ENCODE measurements at places on chromosomes 16 and 17. TPM values are rescaled to one million over a fixed set of nuclear protein-coding genes. Genes with fewer than 3 reads are reported as not detected.

DNA sequence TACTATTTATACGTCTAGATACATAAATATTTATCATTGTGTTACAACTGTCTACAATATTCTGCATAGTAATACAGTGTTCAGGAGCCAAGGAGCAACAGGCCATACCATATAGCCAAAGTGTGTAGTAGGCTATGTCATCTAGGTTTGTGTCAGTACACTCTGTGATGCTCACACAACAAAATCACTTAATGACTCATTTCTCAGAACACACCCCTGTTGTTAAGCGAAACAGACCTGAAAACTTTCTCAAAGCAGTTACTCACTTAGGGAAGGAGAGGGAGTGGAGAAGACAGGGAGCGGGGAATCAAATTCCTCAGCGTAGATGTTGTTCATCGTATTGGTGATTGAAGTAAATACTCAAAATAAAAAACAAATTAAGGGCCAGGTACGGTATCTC is 269.5 kb downstream of the STX8 start:
- no peak overlapping the region for H3K4me3 ChIP-seq
- H3K27me3 ChIP-seq = no peaks in the 10 kb centered on the region

DNA sequence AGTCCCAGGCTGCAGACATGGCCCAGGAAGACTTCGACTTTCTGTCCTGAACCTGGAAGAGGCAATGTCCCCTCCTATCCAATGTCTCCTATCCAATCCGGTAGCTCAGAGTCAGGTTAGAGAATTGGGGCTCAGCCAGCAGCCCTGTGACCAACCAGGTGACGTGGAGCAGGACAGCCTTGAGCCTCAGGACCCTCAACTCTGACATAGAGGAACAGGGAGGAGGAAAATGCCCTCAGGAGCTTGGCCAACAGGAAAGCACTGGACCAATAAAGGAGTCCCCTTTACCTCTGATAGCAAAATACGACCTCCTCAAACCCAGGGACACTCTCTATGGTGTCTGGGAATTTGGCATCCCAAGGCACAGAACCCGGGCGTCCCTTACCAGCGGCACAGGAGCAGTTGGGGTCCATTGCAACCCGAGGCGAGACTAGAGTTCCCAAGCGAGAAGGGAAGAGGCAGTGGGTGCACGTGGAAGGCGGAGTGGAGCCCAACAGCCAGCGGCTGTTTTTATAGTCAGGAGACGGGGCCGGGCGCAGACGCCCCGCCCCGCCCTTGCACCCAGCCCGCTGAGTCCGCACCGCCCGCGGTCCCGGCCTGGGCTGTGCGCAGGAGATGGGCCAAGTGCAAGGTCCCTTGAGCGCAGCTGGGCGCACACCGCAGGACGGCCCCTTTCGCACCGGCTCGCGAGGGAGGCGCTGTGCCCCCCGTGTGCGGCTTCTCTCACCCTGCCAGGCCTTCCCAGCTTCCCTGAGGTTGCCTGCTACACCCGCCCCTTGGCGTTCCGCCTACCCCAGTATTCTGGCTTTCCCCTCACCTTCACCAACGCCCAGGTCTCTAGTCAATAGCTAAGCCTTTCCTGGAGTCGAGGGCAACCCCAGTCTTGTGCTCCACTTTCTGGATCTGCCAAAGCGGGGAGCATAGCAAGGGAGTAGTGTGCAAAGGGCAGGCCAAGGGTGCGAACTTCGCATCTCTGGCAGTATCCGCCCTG is at the start of gene MT1G:
Gene MT1G (minus strand): TSS at position 485 of the 991 bp plus-strand sequence. CDS start 72 bp downstream, at position 413.
- peak within 1 kb of the TSS; percentile 67 for H3K4me3 ChIP-seq
- no peaks in the 10 kb centered on the region for H3K36me3 ChIP-seq
- H3K27ac ChIP-seq = peak within 1 kb of the TSS; percentile 26
- peaks cover 78% of the 10 kb centered on the region for H3K27me3 ChIP-seq
- DNase-seq = peak; percentile 65
- peaks cover 48% of the 10 kb centered on the region for H3K4me1 ChIP-seq

GRCh38 chr16:30535106-30535776 is 583 bp upstream of the ZNF747 start:
- peak overlapping the region; percentile 95 for H3K27ac ChIP-seq

- H3K27me3 ChIP-seq = no peaks in the 10 kb centered on the region
- peaks cover 31% of the 10 kb centered on the region for H3K36me3 ChIP-seq
- peak within 1 kb of the TSS; percentile 96 for H3K4me3 ChIP-seq
- peak within 1 kb of the TSS; percentile 91 for H3K27ac ChIP-seq
- peak; percentile 88 for DNase-seq
Measured at GRCh38 chr17:82317394-82318168, at the start of gene CD7. TSS of gene CD7 (minus strand) at chr17:82317608. CDS start at chr17:82317495, 113 bp downstream.

- DNase-seq = peak; percentile 88
- H3K4me1 ChIP-seq = peaks cover 91% of the 10 kb centered on the region
- H3K27me3 ChIP-seq = no peaks in the 10 kb centered on the region
- H3K4me3 ChIP-seq = peak overlapping the region; percentile 59
- H3K36me3 ChIP-seq = peaks cover 33% of the 10 kb centered on the region
Measured at GRCh38 chr17:40547079-40547784, 18.0 kb downstream of the CCR7 start.

GRCh38 chr16:55040366-55041086 is 109.9 kb downstream of the IRX5 start:
- no peaks in the 10 kb centered on the region for H3K27me3 ChIP-seq
- H3K36me3 ChIP-seq = no peaks in the 10 kb centered on the region
- DNase-seq = no peak
- no peak overlapping the region for H3K4me3 ChIP-seq

GRCh38 chr16:55349867-55350266 is 25.9 kb downstream of the IRX6 start:
- DNase-seq = no peak
- H3K27me3 ChIP-seq = no peaks in the 10 kb centered on the region
- no peak overlapping the region for H3K4me3 ChIP-seq
- no peaks in the 10 kb centered on the region for H3K4me1 ChIP-seq
- no peak overlapping the region for H3K27ac ChIP-seq
- no peaks in the 10 kb centered on the region for H3K36me3 ChIP-seq

The TTYH2 gene
- total RNA-seq = 6.3 TPM

GRCh38 chr16:27843800-27844199 is 219.7 kb downstream of the GSG1L start:
- no peaks in the 10 kb centered on the region for H3K4me1 ChIP-seq
- H3K27ac ChIP-seq = no peak overlapping the region
- peaks cover 4% of the 10 kb centered on the region for H3K27me3 ChIP-seq
- no peak for DNase-seq
- no peak overlapping the region for H3K4me3 ChIP-seq

The CLDN6 gene
- total RNA-seq = not detected

The TBC1D3K gene
- total RNA-seq = not detected

The CCL7 gene
- not detected for total RNA-seq

- H3K27me3 ChIP-seq = peaks cover 13% of the 10 kb centered on the region
- peaks cover 3% of the 10 kb centered on the region for H3K36me3 ChIP-seq
- no peak for DNase-seq
- H3K4me1 ChIP-seq = peaks cover 19% of the 10 kb centered on the region
Measured at GRCh38 chr17:73639932-73640331, 4.3 kb downstream of the SDK2 start.

GRCh38 chr17:80513892-80514291 is 30.7 kb upstream of the RPTOR start:
- no peaks in the 10 kb centered on the region for H3K27me3 ChIP-seq
- no peaks in the 10 kb centered on the region for H3K36me3 ChIP-seq
- no peak for DNase-seq
- no peak overlapping the region for H3K4me3 ChIP-seq

GRCh38 chr17:34384271-34384670 is 21.2 kb upstream of the CCL1 start:
- peaks cover 53% of the 10 kb centered on the region for H3K4me1 ChIP-seq
- H3K27me3 ChIP-seq = peaks cover 16% of the 10 kb centered on the region
- H3K36me3 ChIP-seq = no peaks in the 10 kb centered on the region
- H3K4me3 ChIP-seq = no peak overlapping the region

GRCh38 chr16:9134306-9134705 is 42.9 kb downstream of the HAPSTR1 start:
- peaks cover 2% of the 10 kb centered on the region for H3K27me3 ChIP-seq
- H3K4me3 ChIP-seq = no peak overlapping the region
- DNase-seq = no peak
- H3K27ac ChIP-seq = no peak overlapping the region
- peaks cover 40% of the 10 kb centered on the region for H3K4me1 ChIP-seq

The KRTAP1-5 gene
- total RNA-seq = not detected

DNA sequence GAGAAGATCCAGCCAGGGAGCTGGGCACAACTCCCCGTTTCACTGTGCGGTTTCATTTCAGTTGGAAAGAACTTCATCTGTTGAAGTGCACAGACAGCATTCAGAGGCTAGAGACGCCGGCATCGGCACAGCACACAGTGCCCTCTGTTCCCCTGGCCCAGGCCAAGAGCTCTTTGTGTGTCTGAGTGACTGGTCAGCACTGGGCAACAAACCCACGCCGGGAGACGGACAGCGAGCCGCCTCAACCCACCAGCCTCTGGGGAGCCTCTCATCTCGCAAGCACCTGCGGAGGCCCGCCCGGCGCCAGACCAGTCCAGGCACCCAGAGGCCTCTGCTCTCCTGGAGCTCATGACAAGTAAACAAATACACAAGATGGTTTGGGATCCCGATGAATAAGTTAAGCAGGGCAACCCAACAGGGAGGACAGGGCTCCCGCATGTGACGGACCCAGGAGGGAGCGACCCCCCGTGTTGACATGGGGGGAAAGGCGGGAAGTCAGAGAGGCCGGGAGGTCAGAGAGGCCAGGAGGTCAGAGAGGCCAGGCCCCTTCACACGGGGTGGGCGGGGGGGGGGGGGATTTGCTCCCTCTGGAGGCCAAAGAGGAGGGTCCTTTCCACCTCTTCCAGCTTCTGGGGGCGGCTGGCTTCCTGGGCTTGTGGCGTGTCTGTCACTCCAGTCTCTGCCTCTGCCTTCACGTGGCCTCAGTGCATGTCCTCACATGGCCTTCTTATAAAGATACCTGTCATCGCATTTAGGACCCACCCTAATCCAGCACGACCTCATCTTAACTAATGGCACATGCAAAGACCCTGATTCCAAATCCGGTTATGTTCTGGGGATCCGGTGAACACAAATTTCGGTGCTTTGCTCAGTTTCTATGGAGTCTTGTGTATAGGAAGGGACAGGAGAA is 25.8 kb upstream of the KLHDC4 start:
- no peak overlapping the region for H3K27ac ChIP-seq
- peaks cover 3% of the 10 kb centered on the region for H3K4me1 ChIP-seq
- no peaks in the 10 kb centered on the region for H3K27me3 ChIP-seq

The CLEC3A gene
- total RNA-seq = not detected

Data from activated CD8-positive, alpha-beta T cell treated with anti-CD3 and anti-CD28 coated beads, Interleukin-2, amount 10 ng/mL, durations not matched to agents 7 days and 5 days (primary cell).